ENCODE measurements at places on chromosomes 4 and X.

DNA sequence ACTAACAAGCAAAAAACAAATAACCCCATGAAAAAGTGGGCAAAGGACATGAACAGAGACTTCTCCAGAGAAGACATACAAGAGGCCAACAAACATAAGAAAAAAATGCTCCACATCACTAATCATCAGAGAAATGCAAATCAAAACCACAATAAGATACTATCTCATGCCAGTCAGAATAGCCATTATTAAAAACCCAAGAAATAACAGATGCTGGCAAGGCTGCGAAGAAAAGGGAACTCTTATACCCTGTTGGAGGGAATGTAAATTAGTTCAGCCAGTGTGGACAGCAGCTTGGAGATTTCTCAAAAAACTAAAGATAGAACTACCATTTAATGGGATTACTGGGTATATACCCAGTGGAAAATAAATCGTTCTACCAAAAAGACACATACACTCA is 79.6 kb downstream of the MAPK10 start:
- no peaks in the 10 kb centered on the region for H3K4me1 ChIP-seq
- H3K36me3 ChIP-seq = no peaks in the 10 kb centered on the region
- H3K27me3 ChIP-seq = peaks cover 3% of the 10 kb centered on the region
- no peak for DNase-seq
- no peak overlapping the region for H3K4me3 ChIP-seq
- H3K27ac ChIP-seq = no peak overlapping the region

DNA sequence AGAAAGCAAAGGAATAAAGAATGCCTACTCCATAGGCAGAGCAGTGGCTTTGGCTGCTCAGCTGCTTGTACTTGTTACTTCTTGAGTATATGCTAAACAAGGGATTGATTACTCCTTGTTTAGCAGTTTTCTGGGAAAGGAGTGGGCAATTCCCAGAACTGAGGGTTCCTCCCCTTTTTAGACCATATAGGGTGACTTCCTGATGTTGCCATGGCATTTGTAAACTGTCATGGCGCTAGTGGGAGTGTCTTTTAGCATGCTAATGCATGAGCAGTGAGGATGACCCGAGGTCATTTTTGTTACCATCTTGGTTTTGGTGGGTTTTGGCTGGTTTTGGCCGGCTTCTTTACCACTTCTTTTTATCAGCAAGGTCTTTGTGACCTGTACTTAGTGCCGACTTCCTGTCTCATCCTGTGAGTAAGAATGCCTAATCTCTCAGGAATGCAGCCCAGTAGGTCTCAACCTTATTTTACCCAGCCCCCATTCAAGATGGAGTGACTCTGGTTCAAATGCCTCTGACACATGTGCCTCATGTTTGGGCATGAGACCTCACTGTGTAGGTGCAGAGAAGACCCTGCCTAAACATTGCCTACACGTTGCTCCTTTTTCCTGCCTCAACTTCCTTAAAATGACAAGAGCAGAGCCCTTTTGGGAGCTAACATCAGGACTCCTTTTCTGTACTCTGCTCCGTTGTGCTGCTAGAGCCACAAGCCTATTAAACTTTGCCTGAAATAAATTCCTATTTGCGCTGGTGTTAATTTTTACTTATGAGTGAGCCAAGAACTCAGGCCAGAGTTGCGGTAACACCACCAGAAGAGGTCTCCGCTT is 21.0 kb upstream of the UBA6 start:
- H3K4me1 ChIP-seq = peaks cover 2% of the 10 kb centered on the region
- no peak for DNase-seq
- no peaks in the 10 kb centered on the region for H3K27me3 ChIP-seq

- no peaks in the 10 kb centered on the region for H3K4me1 ChIP-seq
- no peaks in the 10 kb centered on the region for H3K36me3 ChIP-seq
- DNase-seq = no peak
- H3K27me3 ChIP-seq = no peaks in the 10 kb centered on the region
- no peak overlapping the region for H3K4me3 ChIP-seq
Observed at GRCh38 chrX:112967341-112967740, 126.7 kb upstream of the AMOT start.

- peaks cover 7% of the 10 kb centered on the region for H3K36me3 ChIP-seq
- DNase-seq = no peak
- H3K27me3 ChIP-seq = no peaks in the 10 kb centered on the region
- H3K4me1 ChIP-seq = no peaks in the 10 kb centered on the region
Observed at GRCh38 chr4:75547647-75548387, 8.0 kb upstream of the ODAPH start.

DNA sequence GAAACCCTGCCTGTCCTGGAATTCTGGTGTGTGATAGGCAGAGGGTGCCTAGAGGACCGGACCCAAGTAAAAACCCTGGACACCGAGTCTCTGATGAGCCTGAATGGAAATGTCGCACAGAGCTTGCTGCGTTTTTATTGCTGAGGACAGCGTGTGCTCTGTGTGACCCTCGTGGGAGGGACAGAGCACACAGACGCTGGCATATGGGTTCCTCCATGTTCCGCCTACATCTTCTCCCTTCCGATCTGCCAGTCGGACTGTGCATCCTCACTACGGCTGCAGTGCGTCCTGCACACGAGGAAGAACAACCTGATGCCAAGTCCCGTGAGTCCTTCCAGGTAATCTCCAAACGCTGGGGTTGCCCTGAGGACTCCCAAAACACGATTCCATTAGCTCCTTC is 68.3 kb downstream of the AFAP1 start:
- no peak for DNase-seq
- no peak overlapping the region for H3K4me3 ChIP-seq
- peaks cover 29% of the 10 kb centered on the region for H3K4me1 ChIP-seq
- peak overlapping the region; percentile 18 for H3K27ac ChIP-seq
- H3K27me3 ChIP-seq = no peaks in the 10 kb centered on the region
- peaks cover 32% of the 10 kb centered on the region for H3K36me3 ChIP-seq

DNA sequence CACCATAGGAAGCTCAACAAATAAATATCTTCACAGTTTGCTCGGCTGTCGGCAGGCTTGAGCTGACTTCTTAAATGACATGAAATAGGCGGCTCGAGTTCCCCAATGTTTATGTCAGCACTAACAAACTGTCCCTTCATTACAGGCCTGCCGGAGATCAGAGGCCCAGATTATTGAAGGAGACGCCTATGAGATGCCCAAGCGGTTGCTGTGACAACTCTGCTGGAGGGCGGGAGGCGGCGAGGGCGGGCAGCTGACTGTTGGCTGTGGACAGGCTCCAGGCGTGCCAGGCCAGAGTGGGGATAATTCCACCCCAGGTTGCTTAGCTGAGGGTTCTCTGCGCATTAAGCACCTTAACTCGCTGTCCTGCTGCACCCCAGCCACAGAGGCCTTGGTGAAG is 39.2 kb upstream of the MSX1 start:
- no peak overlapping the region for H3K27ac ChIP-seq
- no peaks in the 10 kb centered on the region for H3K4me1 ChIP-seq

GRCh38 chr4:139860435-139861024 is 194.9 kb downstream of the MGST2 start:
- no peak for DNase-seq
- peaks cover 3% of the 10 kb centered on the region for H3K36me3 ChIP-seq
- peaks cover 8% of the 10 kb centered on the region for H3K4me1 ChIP-seq
- no peaks in the 10 kb centered on the region for H3K27me3 ChIP-seq
- H3K4me3 ChIP-seq = no peak overlapping the region

DNA sequence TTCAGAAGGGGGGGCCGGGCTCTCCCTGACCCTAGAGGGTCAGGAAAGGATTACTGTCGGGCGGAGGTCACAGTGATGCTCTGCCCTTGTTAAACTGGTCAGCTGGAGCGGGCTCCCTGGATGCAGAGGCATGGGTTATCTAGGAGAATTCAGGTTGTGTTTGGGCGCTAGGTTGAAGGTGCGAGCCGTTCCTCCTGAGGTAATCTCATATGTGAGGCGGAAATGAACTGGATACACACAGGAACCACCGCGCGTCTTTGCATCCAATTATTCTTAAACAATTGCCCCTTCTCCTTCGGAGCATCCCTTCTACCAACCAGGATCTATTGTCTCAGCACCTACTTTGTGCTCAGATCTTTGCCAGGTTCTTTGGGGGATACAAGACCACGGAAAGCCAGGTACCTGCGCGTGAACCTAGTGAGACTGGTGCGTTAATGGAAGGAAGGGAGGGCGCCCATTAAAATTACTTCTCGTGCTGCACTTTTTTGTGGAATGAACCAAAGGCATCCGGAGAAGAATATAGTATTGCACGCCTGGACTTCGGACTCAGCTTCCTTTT is 28.4 kb downstream of the HAND2 start:
- no peak for DNase-seq
- H3K4me1 ChIP-seq = peaks cover 28% of the 10 kb centered on the region
- H3K4me3 ChIP-seq = peak overlapping the region; percentile 39
- H3K36me3 ChIP-seq = peaks cover 6% of the 10 kb centered on the region

DNA sequence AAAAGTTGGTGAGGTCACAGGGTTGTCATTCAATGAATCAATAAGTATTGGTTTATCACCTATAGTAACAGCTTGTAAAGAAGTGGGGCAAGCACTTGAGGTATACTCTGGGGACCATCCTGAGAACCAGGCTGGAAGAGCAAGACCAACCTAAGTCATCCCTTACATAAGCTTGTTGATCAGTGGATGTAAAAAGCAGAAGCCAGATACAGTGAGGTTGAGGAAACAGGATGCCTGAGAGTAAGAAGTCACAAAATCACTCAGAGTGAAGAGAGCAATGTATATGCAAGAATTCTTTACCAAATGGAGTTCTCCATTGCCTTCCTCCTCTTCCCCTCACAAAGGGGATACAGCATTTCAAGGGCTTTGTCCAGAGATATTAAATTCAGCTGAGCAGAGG is 76.3 kb upstream of the PACRGL start:
- DNase-seq = no peak
- H3K36me3 ChIP-seq = no peaks in the 10 kb centered on the region
- H3K27ac ChIP-seq = no peak overlapping the region
- H3K4me1 ChIP-seq = peaks cover 4% of the 10 kb centered on the region
- H3K27me3 ChIP-seq = peaks cover 10% of the 10 kb centered on the region
- no peak overlapping the region for H3K4me3 ChIP-seq

DNA sequence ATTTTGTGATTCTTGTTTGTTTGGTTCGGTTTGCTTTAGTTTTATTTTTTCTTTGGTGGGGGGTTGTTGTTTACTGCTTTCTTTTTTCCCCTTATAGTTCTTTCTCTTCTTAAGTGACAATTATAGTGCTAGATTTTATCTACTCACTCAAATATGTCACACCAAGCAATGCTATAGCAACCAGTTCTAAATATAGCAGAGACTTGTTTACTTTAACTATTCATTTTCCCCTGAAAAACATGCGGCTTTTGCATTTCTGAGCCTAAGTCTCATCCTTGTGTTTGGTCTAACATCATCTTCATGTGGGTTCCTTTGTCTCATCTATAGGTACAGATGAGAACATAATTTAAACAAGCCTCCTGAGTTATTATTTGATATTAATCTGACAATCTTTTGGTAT is 676.6 kb downstream of the FAT4 start:
- H3K27me3 ChIP-seq = no peaks in the 10 kb centered on the region
- no peak overlapping the region for H3K4me3 ChIP-seq
- H3K36me3 ChIP-seq = no peaks in the 10 kb centered on the region
- DNase-seq = no peak

DNA sequence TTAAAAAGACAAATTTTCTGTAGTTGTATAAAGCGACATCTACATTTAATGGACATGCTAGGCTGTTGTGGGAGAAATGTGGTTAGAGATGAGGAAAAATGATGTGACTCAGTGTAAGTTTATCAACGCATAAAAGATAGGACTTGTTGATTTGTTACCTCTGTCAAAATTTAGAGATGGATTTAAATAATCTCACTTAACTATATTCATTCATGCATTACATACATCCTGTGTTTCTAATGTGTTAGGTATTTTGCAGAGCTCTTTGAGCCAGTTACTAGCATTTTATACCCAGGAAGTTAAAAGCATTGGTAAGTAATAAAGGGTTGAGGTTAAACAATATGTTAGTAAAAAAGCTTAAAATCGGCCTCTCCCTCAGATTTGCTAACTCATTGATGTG is 34.3 kb downstream of the METAP1 start:
- no peak for DNase-seq
- peaks cover 40% of the 10 kb centered on the region for H3K36me3 ChIP-seq
- H3K4me3 ChIP-seq = no peak overlapping the region
- H3K4me1 ChIP-seq = peaks cover 57% of the 10 kb centered on the region

- H3K4me3 ChIP-seq = no peak overlapping the region
- no peaks in the 10 kb centered on the region for H3K36me3 ChIP-seq
- H3K27me3 ChIP-seq = no peaks in the 10 kb centered on the region
- DNase-seq = no peak
Observed at GRCh38 chrX:133570549-133570948, 155.3 kb upstream of the GPC4 start.

DNA sequence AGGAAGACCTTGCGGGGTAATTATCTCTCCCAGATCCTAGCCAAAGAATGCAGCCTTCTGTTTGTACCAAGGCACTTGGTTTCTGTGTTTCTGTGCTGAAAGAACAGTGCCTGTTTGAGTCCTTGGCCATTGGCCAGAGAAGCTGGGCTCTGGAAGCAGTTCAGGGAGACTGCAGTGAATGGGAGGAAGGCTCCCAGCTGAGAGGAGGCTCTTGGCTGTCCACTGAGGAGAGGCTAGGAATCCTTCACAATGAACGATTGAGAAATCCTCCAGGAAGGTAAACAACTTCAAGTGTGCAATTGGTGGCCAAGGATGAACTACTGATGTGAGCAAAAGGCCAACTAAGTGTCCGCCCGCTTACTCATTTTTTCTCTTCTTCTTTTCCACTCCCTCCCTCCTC is 61.3 kb downstream of the HS3ST1 start:
- no peak for DNase-seq
- no peak overlapping the region for H3K27ac ChIP-seq
- H3K36me3 ChIP-seq = no peaks in the 10 kb centered on the region

GRCh38 chr4:110208419-110208818 is 10.0 kb upstream of the ELOVL6 start:
- no peaks in the 10 kb centered on the region for H3K27me3 ChIP-seq
- no peak overlapping the region for H3K4me3 ChIP-seq
- no peak overlapping the region for H3K27ac ChIP-seq
- H3K4me1 ChIP-seq = peaks cover 4% of the 10 kb centered on the region

DNA sequence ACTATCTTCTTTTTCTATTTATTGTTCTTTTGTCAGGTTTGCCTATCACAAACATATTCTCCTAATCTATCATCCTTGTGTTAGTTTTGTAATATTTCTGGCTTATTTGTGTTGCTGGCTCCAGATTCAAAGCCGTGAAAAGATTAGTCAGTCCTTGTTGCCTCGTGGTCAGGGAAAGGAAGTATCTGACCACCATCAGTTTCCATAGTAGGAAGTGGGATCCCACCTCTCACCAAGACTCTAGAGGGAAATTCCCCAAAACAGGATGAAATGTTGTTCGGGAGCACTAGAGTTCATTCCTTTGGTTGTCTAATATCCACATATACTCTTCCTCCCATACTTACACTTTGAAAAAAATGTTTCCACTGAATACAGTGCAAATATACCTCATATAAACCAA is 131.0 kb upstream of the HUWE1 start:
- no peak overlapping the region for H3K4me3 ChIP-seq
- no peak overlapping the region for H3K27ac ChIP-seq
- H3K36me3 ChIP-seq = no peaks in the 10 kb centered on the region
- no peak for DNase-seq
- H3K27me3 ChIP-seq = no peaks in the 10 kb centered on the region

GRCh38 chr4:108488865-108489264 is 131.5 kb upstream of the RPL34 start:
- peaks cover 27% of the 10 kb centered on the region for H3K4me1 ChIP-seq
- H3K27ac ChIP-seq = no peak overlapping the region
- H3K4me3 ChIP-seq = no peak overlapping the region
- H3K36me3 ChIP-seq = peaks cover 14% of the 10 kb centered on the region
- DNase-seq = no peak
- H3K27me3 ChIP-seq = peaks cover 1% of the 10 kb centered on the region

- DNase-seq = no peak
- H3K27ac ChIP-seq = no peak overlapping the region
- peaks cover 9% of the 10 kb centered on the region for H3K4me1 ChIP-seq
- no peak overlapping the region for H3K4me3 ChIP-seq
- no peaks in the 10 kb centered on the region for H3K36me3 ChIP-seq
Observed at GRCh38 chr4:2827874-2828751, 15.5 kb upstream of the ADD1 start.
